GM13977 (cell line): ENCODE measurements at places on chromosomes 1 and 21.
A peak's percentile ranks its signal among the peaks of the same experiment; 100 is the strongest.

DNA sequence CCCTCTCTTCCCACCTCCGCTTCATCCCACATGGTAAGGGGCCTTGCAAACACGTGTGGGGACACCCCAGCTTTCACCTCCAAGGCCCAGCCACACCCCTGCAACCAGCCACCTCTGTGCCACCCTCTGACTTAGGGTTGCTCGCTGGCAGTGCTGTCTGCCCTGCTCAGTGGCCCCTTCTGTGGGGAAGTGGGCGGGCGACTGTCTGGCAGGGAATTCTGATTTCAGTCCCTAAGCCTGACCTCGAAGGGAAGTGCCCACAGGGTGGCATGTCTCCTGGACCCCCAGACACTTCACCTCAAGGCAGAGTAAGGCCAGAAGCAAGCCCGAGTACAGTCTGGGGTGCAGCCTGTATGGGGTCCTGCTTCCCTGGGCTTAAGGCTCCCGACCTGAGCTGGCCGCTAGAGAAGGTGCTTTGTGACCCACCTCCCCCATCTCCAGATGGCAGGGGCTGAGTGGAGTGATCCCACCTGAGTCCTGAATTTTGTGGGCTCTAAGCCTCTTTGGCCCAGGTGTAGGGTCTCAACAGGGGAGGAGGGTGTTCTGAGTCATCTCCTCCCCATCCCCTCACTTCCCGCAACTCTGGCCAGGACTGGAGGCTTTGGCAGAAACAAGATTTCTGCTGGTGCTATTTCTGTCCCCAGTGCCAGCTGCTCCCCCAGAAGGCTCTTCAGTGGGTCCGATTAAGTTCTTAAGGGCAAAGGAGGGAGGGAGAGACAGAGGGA, 7.0 kb downstream of the RD3 start:
- no peak for DNase-seq

DNA sequence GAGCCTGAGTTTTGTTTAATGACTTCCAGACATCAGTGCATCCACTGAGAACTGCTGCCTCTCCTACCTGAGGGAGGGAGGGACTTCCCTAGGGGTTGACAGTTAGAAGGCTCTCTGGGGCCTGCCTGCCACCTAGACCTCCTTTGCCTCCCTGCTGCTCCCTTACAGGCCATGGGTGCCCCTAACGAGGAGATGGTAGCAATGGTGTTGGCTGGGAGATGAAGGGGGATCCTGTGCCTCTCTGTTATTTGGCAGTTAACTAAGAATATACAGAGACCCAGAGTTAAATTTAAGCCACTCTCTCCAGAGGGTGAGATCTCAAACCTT, 66.1 kb downstream of the UBE2U start:
- DNase-seq, result no peak

DNA sequence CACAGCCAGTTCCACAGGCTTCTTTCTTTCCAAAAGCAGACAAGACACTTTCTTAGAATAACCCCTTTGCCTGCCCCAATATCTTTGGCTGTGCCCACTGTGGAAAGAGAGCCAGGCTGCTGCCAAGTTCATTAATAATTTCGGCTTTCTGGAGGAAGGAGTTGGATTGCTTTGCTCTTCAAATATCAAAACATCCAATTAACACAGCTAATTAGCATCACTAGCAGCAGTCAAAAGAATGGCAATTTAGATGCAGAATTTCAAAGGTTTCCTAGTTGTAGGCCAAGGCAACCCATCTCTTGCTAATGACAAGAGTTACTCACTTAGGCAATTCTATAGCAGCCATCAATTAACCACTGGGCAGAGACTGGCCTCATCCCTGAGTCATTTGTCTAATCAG, 91.0 kb upstream of the SPATA6 start:
- no peak for DNase-seq

DNA sequence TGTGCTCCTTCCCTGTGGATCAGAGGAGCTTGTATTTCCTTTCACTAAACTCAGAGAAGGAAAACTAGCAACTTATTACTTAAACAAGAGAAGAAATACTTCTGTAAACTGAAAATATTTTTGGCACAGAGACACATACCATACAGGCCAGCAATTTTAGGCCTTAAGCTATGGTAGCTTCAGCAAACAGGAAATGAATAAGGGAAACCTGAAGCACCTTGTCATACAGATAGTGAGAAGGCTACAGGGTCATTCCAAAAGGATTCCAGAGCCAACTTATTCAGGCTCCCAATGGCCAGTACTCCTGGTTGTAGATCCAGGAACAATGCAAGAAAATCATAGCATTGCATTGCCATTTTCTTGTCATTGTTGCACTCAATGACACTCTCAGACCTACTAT, 9.1 kb upstream of the KYAT3 start:
- DNase-seq, result no peak

GRCh38 chr21:28767523-28767922, 225.2 kb downstream of the LTN1 start:
- no peak for DNase-seq

- no peak for DNase-seq
Observed at GRCh38 chr1:75587692-75588091, 23.2 kb downstream of the SLC44A5 start.

- no peak for DNase-seq
Observed at GRCh38 chr1:50940291-50940690, 19.8 kb downstream of the FAF1 start.

GRCh38 chr1:180248176-180248575, 18.1 kb downstream of the LHX4 start:
- no peak for DNase-seq

DNA sequence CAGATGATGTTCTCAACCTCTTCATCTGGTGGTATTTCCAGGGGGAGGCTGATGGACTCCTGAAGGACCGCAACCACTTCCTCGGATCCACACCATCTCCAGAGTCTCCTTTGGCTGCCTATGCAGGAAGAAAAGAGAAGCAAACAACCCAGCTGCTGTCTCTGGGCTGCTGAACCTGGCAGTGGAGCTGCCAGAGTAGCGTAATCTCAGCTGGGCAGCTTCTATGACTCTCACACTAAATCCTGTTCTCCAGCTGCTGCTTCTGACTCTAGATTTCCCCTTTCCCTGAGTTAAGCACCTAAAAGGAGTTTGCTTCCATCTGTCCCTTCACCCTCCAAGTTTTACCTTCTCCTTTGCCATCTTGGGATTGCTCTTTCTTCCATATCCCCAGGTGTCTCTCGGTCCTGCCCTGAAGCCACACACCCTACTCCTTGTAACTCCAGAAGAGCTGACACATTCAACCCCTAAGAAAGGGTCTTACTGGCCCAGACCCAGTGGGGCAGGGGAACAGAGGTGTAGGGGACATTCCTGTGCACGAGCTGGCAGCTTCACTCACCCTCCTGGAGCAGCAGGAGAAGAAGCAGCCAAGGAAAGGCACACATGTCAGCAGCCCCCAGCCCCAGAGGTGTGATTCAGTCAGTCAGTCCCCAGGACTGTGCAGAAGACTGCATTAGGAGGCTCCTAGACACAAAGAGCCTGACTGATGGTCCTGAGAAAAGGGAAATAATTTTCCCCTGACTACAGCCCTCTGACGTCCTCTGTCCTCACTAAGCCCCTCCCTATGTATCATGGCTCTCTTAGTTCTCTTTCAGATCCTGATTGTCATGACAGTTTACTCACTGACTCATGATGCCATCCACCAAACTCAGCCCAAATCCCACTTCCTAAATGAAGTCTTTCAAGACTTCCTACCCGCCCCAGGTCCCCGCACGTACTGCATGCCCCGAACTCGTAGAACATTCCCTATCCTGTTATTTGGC, at the start of gene SLAMF9:
Gene SLAMF9, minus strand, starts transcription at position 702 of the 980 bp plus-strand sequence. Its CDS starts 100 bp downstream, at position 602.
- DNase-seq, result no peak

GRCh38 chr1:50438945-50439344, 15.7 kb upstream of the DMRTA2 start:
- no peak for DNase-seq

- no peak for DNase-seq
Observed at GRCh38 chr21:38725196-38726157, 80.3 kb upstream of the ETS2 start.

DNA sequence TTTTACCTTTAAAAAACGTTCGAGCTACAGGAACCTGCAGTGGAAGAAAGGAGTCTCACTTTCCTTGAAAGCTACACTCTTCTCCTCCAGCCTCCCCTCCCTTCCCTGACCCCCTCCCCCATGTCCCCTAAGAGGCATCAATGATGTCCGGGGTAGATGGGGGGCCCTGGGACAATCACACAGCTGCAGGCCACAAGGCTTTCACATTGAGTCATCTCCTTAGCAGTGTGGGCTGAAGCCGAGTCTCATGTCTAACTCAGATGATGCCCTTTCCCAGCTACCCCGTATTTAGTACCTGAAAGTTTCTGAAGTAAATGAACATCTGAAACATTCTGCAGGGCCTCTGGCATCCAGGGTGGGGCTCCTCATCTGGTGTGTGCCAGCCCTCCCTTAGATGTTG, 6.3 kb upstream of the GPR25 start:
- peak; percentile 80 for DNase-seq

- DNase-seq, result no peak
Observed at GRCh38 chr1:191831572-191831971, 326.7 kb upstream of the RGS18 start.

GRCh38 chr1:230144010-230144614, 77.1 kb downstream of the GALNT2 start:
- DNase-seq, result no peak

GRCh38 chr1:200739702-200740570, 1.2 kb downstream of the CAMSAP2 start:
- DNase-seq, result no peak

DNA sequence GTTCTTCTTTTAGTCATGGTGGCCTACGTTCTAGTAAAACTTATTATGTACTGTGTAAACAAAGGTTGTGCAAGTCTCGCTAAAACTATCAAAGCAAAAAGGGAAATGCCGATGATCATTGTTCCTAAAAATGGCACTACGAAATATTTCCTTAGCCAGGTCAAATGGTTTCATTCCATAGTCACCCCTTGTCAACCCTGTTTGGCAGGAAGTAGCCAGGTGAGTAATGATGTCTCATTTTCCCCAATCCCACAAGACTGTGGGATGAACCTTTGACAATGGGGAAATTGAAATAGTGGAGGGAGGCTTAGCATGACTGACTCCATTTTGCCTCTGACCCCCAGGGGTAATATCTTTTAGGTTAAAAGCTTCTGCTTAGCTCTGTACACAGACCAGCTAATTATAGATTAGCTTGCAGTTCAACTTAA, 5.6 kb upstream of the REN start:
- no peak for DNase-seq

GRCh38 chr21:39601187-39601928, 11.4 kb upstream of the B3GALT5 start:
- DNase-seq, result no peak

GRCh38 chr1:239722035-239722434, 335.7 kb downstream of the CHRM3 start:
- DNase-seq, result no peak

DNA sequence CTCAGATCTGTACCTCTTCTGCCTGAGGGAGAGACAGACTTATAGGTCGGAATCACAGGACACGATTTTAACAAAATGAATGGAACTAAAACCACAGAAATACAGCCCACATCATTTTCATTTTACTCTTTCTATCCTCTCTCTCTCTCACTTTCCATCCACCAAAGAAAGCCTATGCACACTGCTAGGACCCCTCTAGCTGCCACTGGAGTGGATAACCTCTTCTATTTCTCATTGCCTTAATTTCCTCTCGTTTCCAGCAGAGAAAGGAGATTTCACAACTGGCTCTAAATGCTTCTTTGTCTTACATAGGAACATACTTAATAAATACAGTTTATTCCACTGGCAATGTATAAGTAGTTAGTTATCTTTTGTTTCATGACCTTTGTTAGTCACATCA, 867.8 kb upstream of the ADGRL4 start:
- DNase-seq, result no peak

DNA sequence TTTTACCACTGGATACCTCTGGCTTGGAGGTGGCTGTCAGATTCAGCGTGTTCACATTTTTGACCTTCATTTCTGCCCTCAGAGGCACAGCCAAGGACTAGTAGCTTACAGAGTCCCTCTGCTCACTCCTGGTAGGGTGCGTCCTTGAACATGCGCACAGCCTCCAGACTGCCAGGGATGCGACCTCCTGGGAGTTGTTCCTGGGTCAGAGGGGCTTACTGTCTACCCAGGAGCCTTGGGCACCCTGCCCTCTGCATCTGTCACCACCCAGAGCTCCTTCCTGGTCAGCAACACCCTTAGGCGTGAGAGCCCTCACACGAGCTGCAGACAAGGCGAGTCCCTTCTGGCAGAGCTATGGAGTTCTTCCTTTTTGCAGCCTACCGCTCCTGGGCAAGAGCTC, 1.7 kb downstream of the SLX9 start:
- no peak for DNase-seq

- no peak for DNase-seq
Observed at GRCh38 chr1:94920061-94920460, 6.8 kb downstream of the CNN3 start.

- DNase-seq, result peak; percentile 84
Observed at GRCh38 chr1:243850202-243850451, at the start of gene AKT3. Gene AKT3 (minus strand): TSS chr1:243850243. CDS start chr1:243843170, 7,073 bp downstream.

DNA sequence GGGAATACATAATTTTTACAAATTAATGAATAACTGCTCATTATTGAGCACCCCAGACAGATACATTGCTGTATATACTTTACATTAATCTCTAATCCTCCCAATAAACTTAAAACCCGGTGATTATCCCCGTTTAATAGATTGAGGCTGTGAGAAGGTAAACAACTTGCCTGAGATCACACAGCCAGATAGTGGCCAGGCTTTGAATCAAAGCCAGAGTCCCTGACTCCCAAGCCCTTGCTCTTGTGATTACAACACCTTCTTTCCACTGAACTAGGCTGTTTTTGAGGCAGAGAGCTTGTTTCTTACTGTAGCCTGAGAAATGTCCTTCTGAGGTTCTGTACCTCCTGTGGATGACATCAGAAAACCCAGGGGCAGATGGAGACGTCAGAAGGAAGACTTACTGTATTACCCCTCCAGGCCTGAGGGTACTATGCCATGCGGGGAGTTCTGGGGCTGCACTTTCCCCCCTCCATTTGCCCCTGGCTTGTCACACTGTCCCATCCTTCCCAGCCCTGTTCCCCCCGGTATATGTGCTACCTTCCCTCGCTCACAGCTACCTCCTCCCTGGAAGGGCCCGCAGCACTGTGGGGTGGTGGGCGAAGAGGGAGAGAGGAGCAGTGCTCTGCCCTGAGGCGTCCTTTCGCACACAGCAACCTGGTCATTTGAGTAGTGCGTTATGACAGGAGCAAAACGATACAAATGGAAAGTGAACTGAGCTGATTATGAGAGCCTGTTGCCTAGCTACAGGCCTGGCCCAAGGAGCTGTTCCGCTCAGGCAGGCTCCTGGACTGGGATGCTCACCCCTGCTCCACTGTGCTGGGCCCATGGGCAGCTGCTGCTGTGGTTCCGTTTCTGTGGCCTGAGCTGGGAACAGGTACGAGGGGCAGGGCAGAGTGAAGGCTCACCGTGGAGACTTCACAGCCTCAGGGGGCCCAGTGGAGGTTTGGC, 4.6 kb downstream of the KCNC4 start:
- DNase-seq, result no peak

DNA sequence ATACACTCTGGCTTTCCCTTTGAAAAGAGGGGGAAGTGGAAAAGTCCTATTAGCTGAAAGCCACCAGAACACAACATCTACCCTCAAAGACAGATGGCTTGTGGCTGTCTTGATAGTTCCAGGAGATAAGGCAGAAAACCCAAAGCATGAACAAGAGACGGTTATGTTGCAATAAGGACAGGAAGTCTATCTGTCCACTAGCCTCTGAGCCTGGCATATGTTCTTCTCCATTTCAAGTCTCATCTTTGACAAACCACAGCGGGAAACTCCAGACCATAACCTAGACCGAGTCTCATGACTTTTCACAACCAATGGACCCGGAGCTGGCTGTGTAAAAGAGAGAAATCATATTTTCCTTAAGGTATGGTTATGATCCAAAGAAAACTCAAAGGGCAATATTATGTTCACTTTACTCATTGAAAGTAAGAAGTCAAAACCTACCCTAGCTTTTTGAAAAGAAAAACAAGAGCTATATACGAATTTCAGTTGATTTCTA, 33.8 kb downstream of the DUSP10 start:
- DNase-seq, result peak; percentile 63
